ENCODE measurements at places on chromosomes 5 and 9.

DNA sequence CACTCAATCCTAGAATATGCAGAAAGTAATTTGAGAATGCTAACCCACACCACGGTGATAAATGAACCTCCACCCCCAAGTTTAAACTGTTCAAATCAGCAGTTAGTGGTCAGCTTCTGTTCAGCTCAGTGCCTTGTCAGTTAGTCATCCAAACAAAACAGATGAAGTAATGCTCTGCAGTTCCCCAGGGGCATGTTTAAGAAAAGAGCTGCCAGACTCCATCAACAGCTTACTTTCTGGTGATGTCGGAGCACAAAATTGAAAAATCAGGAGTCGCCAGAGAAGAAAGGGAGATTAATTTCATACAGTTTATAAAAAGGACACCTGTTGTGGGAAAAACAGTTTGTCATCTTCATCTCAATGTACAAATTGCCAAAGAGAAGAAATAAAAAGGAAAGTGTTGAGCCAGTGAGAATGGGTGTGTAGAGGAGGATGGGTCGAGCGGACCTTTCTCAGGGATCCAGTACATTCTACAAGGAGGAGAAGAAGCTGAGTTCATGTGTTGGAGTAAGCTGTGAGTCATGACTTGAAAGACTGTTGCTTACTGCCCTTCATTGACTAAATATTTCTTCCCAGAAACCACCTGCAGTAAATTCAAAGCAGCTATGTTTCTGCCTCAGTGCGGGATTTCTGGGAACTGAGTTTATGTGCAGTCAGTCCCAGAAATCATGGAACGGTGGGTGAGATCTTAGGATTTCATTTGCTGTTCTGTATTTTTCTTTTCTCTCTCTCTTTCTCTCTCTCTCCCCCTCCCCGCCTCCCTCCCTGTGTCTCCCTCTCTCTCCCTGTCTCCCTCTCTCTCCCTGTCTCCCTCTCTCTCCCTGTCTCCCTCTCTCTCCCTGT is 13.7 kb downstream of the TRIO start:
- DNase-seq = peak; percentile 80

DNA sequence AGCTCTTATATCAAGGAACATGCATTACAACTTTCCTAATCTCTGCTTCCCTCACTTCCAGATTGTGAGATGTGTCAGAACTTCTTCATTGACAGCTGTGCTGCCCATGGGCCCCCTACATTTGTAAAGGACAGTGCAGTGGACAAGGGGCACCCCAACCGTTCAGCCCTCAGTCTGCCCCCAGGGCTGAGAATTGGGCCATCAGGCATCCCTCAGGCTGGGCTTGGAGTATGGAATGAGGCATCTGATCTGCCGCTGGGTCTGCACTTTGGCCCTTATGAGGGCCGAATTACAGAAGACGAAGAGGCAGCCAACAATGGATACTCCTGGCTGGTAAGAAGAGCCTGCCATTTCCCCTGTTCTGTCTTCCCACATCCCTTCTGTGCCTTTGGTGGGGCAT is 15.1 kb downstream of the PRDM9 start:
- DNase-seq = no peak

DNA sequence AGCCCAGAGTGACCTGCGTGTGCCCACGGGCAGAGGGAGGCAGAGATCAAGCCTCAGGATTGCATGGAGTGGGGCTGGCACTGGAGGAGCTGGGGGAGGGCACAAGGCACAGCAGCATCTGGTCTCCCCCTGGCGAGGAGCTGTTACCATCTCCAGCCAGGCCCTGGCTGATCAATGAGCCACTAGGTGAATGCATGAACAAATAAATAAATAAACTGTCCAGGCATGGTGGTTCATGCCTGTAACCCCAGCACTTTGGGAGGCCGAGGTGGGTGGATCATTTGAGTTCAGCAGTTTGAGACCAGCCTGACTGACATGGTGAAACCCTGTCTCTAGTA is 14.3 kb upstream of the PSMB7 start:
- DNase-seq = no peak

DNA sequence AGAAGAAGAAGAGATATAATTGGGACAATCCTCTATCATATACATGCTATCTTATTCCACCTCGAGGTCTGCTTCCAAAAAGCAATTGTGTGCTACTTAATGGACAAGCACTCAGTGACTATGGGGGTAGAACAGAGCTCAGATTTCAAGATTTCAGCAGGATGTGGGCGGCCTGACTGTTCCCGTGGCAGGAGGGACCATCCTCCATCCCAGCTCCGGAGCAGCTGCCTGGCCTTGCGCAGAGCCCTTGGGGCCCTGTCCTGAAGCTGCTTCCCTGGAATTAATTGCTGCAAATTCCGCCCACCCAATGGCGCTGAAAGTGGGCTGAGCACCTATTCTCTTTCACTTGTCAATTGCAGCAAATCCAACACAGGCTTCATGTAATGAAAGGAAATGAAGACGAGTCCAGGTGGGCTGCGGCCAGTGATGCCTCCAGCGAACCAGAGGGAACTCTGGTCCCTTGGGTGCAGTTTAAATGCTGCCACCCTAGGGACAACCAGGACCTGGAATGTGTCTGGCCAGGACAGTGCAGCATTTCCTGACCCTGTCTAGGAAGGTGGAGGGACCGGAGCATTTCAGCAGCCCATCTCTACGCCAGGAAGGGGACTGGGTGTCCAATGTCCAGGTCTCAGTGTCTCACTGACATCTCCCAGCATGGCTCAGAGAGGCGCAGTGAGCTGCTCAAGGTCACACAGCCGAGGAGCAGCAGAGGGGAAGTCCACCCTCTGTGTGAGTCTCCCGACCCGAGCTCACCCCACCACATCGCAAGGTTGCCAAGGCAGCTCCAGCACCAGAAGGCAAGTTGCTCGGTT is 50.5 kb upstream of the FCN1 start:
- DNase-seq = peak; percentile 74

DNA sequence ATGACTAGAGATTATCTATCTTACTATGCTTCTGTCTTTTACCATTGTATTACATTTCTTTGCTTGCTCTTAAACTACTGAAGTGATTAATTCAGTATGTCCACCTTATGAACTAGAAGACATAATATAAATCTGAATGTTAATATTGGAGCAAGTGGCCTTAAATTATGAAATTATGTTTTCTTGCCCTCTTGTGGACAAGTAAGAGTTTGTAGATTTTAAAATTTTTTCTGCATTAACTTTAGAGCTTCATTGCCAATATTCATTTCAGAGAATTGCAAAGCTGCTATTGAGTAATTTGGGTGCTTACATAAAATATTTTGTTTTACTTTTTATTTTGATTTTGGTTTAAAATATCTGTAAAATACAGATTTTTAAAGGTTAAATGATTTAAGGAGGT is 55.3 kb downstream of the RANBP17 start:
- no peak for DNase-seq

GRCh38 chr5:137693307-137693950 is 42.5 kb downstream of the KLHL3 start:
- no peak for DNase-seq
